HCT116 (cell line): ENCODE measurements at places on chromosomes 13 and 19.

GRCh38 chr19:16117594-16118033, 5.9 kb downstream of the RAB8A start:
- no peak for DNase-seq

DNA sequence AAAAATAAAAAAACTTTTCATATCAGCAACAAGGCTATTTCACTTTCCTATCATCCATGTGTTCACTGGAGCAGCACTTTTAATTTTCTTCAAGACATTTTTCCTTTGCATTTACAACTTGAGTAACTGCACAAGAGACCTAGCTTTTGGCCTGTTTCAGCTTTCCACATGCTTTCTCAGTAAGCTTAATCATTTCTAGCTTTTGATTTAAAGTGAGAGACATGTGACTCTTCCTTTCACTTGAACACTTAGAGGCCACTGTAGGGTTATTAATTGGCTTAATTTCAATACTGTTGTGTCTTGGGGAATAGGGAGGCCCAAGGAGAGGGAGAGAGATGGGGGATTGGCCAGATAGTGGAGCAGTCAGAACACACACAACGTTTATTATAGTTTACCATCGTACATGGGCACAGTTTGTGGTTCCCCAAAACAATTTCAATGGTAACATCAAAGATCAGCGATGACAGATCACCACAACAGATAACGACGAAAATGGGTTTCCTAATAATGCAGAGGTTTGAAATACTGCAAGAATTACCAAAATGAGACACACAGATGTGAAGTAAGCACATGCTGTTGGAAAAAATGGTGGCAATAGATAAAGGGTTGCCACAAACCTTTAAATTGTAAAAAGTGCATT, 117.6 kb downstream of the GGACT start:
- no peak for DNase-seq

DNA sequence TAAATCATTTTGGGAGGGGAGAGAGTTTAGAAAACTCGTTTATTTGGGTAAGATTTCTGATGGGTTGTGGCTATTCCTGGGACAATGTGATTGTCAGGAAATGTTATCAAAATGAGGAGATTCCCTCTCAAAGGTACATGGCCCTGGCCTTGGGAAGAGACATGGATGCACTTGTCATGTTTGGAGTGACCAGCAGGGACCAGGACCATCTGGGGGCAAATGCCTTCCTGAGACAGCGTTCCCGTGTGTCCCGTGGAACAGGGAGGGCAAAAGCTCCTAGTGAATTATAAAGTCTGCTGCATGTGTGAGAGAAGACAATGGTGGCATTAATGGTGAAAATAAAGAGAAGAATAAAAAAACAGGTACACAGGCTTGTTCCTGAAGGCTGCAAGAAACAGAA, 317.3 kb downstream of the ZNF536 start:
- DNase-seq = no peak

- DNase-seq = no peak
Observed at GRCh38 chr13:31011193-31011860, 78.9 kb downstream of the TEX26 start.

GRCh38 chr19:12676384-12676792, 5.3 kb downstream of the DHPS start:
- DNase-seq = peak; percentile 67

DNA sequence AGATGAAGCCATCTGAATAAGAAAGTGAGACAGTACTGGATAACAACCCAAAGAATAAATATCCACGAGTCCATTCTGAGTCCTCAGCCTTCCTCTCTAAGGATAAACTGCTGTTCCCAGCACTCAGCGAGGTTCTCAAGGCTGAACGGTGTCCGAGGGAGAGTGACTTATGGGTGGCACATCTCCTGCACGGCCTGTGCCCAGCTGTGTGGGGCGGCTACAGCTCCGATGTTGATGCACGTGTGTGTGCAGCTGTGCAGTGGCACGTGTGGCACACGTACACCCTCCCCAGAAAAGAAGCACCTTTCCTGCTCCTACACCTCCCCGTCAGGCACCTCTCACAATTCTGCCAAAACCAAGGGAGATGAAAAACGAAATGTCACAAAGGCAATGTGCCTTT, 45.0 kb downstream of the RAB20 start:
- DNase-seq = no peak

GRCh38 chr13:44394658-44395057, 21.0 kb downstream of the SERP2 start:
- DNase-seq = no peak

DNA sequence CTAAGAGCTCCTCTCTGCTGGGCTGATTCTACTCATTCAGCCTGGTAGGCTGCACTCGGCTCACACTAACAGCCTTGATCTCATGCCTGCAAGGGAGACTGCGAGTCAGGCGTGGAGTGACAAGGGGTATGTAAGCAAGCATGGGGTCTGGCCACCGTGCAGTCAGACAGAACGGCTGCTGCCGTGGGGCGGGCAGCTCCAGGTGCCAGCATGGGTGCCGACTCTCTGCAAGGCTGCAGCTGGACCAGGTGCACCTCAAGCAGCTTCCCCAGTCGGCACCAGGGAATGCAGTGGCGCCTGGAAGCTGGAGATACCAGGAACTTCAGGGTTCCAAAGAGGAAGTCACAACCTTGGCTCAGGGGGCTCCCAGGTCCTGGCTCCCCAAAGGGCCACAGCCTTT, 892.3 kb downstream of the OLFM4 start:
- no peak for DNase-seq

DNA sequence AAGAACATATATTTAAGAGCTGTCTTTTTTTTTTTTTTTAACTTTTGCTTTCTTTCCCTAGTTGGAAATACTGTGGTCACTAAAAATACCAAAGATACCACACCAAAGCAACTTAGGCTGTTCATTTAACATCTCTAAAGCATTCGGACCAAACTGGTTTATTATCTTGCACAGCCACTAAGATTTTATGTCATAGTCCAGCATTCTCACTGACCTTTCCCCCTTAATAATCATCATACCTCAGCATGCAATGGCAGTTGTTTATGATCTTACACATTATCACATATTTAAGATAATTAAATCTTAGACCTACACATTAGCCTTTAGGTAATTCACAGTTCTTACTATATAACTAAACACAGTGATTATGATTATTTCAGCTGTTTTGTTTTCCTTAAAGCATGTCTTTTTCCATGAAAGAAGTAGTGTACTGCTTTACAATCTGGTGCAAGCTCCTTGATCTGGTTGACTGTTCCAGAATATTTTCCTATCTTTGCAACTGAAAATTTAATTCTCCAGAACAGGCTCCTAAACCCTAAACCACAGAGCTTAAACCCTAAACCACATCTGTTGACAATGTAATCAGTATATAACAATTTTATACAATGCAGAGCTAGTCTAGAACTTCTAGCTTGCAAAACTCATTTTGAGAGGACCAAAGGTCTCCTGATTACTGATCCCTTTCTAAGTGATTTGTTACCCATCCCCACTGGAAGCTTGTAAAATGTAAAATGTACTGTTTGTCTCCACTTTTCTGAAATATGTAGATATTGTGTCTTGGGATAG, 74.2 kb downstream of the CDK8 start:
- DNase-seq = no peak

DNA sequence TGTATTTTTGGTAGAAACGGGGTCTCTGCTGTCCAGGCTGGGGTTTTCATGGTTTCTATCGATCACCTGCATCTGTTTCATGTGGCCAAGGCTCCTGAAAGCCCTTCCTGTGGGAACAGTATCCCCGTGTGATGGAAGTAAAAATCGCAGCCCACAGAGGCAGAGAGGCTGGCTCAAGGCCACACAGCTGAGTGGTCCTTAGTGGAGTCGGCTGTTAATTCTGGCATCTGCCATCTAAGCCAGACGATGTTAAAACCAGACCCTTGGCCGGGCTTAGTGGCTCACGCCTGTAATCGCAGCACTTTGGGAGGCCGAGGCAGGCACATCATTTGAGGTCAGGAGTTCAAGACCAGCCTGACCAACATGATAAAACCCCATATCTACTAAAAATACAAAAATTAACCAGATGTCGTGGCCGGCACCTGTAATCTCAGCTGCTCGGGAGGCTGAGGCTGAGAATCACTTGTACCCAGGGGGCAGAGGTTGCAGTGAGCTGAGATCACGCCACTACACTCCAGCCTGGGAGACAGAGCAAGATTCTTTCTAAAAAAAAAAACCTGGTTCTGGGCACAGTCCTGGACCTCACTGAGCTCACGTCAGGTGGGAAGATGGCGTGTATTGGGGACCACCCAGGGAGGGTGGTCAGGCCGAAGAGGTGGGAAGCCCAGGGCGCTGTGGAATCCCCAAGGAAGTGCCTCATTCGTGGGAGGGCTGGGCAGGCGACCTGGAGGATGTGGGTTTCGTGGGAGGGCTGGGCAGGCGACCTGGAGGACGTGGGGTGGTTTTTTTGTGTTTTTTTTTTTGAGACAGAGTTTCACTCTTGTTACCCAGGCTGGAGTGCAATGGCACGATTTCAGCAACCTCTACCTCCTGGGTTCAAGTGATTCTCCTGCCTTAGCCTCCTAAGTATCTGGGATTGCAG, 18.5 kb upstream of the MISP start:
- no peak for DNase-seq

DNA sequence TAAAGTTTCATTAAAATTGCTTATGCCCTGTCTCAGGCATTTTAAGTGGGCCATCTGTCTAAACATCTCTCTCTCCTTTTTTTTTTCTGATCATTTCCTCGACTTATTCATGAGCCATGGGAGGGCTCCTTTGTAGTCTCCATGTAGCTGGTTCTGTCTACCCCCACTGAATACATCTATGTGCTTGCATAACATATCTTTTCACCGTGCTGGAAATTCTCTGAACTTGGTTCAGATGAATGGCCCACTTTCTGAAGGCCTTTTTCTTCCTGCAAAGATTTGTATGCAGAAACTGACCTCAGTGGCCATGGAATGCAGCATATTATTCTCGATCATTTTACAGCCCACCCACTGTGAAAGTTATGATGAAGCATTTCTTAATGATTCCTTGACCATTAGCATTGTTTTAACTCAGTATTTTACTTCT, 225.3 kb downstream of the GGACT start:
- peak; percentile 19 for DNase-seq

GRCh38 chr13:60226507-60226906, 62.8 kb upstream of the DIAPH3 start:
- peak; percentile 12 for DNase-seq

- DNase-seq = no peak
Observed at GRCh38 chr13:108270442-108270841, 924 bp downstream of the TNFSF13B start.

DNA sequence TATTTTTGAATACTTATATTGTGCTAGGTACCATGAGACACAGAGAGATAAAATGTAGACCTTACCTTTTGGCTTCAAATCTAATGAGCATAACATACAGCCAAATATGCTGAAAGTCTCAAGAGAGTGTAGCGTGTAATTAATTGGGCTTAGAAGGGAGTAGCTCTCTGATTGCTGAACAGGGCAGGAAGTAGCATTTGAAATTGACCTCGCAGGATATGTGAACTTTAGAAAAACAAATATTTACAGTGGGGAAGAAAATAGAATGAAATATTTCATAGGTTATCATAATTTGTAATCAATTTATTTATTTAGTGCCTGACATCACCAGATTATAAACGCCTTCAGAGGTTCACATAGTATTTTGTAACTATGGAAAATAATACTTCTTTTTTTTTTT, 327.1 kb downstream of the RFC3 start:
- no peak for DNase-seq

GRCh38 chr19:36081894-36082293, 27.2 kb downstream of the WDR62 start:
- DNase-seq = no peak

DNA sequence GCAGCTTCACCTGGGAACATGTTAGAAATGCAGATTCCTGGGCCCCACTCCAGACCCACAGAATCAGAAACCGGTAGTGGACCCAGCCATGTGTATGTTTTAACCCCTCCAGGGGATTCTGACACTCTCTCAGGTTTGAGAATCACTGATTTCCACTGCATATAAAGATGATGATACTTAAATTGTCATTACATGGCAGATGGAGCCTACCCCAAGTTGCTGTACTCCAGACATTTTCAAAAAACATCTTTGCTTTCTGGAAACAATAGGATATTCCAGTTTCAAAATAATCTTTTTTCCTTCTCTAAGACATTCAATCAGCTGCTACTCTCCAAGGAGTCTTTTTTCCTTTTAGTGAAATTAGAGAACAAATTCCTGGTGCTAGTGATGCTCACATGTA, 48.6 kb upstream of the RGCC start:
- DNase-seq = no peak

DNA sequence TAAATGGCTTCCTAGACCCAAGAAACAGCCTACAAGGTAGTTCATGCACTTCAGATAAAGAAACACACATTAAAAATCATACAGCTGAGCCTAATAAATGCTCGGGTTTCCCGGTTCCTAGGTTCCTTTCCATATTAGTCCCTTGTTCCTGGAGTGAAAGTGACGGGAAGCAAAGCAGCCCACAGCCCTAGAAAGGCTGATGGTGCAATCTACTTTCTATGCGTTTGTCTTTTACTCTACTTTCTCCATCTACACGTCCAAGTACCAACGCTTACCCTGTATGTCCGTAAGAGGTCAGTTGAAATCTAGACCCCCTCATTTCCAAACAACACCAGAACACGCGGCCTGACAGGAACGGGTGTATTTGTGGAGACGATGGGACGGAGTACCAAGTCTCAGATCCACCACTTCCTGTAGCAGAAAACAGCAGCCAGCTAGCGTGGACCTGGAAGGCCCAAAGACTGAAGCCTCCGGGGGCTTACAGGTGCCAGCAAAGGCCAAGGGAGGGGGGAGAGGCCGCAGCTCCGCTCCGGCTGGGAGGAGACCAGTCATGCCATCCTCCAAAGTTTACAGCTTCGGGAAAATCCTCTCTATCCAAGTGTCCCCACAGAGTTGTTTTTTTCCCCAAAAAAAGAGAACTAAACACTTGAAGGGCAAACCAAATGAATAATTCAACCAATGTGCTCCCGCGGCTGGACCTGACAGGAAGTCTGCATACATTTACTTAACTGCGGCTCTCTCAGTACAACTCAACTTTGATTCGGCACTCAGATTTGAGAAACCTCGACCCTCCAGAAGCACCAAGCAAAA, 34.1 kb downstream of the STK24 start:
- DNase-seq = no peak

- DNase-seq = no peak
Observed at GRCh38 chr19:39052243-39052746, 19.9 kb upstream of the FBXO27 start.

DNA sequence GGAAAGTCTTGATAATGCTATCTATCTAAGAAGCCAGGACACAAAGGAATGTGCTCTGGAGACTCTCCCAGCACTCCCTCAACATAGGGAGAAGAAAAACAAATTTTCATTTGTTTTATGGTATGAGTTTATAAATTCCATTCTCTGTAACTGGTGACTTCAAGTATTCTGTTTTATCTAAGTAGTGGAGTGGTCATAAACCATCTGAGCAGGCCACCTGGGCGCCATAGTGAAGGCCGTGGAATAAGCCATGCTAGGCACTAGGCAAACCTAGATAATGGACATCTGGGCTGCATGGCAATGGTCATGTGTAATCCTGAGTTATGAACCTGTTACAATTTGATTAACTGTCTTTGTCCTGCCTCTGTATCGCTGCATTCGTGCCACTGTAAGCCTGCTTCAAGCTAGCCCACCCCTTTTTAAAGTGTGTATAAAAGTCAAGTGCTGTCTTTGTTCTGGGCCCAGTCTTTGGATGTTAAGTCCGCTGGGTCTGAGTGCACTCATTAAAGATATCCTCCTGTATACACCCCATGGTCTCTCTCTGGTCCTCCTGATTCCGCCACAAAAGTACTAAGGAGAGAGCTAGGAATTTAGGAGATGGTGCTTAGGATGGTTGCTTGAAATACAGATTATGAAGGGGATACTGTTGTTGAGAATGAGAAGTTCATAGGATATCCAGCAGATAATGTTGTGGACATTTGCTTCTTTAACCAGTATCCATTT, 13.2 kb downstream of the GTF2F2 start:
- DNase-seq = peak; percentile 23

- DNase-seq = no peak
Observed at GRCh38 chr19:14078411-14078810, 5.8 kb downstream of the MISP3 start.
